Cerebellar nuclear complex (tissue), 1 donor: ENCODE measurements at places on chromosomes 6 and 20.

DNA sequence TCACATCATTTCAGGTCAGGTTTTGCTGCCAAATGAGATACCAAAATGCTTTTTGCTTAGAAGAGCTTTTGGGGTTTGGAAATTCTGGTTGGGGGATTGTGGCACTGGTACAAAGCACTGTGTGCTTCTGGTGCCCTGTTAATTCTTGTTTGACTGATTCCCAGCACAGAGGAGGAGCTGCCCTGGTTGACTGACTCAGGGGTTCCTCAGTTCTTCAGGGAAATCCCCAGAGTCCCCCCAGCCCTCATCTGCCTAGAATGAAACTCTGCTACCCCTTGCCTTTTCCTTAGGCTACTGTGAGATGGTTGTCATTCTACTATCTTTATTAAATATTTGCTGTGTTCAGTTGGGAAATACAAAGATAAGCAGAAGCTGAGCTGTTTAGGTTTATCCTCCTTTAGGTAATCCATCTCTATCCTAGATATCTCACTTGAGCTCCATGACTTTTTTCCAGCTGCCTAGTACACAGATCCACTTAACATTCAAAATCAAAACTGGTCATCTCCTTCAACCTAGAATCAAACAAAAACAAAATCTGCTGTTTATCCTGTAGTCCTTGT is 24.9 kb upstream of the TSPYL1 start:
- DNase-seq, result no peak

- DNase-seq, result no peak
Measured at GRCh38 chr6:160931378-160932310, 59.9 kb upstream of the MAP3K4 start.

- no peak for DNase-seq
Measured at GRCh38 chr6:151763303-151763702, 44.2 kb upstream of the ESR1 start.

- no peak for DNase-seq
Measured at GRCh38 chr20:37259865-37260264, 1.7 kb downstream of the GHRH start.

- no peak for DNase-seq
Measured at GRCh38 chr20:382291-383115, 1.9 kb downstream of the TRIB3 start.

DNA sequence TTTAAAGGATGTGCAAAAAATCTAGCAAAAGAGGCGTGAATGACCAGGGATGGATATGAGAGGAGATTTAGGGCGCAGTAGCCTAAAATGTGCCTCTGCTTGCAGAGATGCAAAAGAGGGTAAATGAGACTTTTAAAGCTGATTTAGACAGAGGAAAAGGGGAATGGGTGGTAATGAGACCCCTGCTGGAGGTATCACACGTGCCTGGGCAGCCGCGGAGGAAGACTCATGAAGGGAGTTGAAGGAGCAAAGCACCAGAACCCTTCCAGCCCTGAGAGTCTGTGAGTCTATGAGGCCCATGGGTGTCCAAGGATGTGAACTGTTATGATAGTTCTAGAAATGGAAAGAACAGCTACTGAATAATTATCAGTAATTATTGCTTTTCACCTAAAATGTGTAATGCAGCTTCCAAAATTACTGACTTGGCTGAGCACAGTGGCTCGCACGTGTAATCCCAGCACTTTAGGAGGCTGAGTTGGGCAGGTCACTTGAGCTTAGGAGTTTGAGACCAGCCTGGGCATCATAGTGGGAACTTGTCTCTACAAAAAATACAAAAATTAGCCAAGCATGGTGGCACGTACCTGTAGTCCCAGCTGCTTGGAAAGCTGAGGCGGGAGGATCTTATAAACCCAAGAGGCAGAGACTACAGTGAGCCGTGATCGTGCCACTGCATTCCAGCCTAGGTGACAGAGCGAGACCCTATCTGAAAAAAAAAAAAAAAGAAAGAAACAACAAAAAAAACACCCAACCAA is 38.2 kb upstream of the TIAM2 start:
- DNase-seq, result no peak

GRCh38 chr6:155909710-155910109 is 454.1 kb upstream of the NOX3 start:
- DNase-seq, result no peak

DNA sequence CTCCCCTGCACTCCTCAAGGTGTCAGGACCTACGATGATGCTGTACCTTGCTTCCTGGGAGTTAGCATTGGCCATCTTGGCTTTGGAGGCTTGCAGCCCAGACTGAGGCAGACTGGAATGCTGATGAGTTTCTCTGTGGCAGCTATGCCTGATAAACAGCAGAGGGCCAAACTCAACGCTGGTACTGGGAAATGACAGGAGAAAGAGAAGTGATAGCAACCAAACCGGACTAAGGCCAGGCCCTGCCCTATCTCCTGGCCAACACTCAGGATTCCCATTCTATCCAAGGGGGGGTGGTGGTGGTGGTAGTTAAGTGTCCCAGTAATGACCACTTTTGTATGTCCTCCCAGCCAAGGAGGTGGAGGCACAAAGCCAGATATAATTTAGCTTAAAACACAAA is 90.0 kb upstream of the DTNBP1 start:
- DNase-seq, result no peak

- DNase-seq, result no peak
Measured at GRCh38 chr6:35468980-35469750, 964 bp downstream of the RPL10A start.

DNA sequence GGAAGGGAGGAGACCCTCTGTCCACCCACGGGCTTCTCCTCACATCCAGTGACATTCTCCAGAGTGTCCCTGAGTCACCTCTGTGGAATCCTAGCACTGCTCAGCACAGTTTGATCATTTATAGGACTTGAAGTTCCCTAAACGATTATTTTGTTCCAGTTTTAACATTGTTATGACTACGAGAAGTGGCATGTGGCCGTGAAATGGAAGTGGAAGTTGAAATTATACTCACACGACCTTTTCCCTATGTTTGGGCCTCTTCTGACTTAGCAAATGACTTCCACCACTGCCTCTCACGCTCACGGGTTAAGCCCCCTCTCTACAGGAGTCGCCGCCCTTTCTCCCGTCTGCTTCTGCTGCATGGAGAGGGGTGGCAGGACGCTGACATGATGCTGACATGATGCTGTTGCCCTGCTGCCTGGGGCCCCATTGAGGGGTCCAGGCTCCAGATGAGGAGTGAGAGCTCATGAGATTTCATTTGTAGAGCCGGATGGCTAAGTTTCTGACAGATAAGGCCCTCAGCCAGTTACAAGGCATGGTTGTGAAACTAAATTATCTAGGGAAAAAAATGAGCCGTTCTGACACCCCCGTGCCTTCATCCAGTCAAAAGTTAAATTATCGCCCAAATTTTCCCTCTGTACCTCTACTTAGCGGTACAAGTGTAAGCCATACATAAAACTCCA is 153.6 kb upstream of the UST start:
- no peak for DNase-seq

GRCh38 chr20:20009784-20010253 is 7.3 kb upstream of the NAA20 start:
- DNase-seq, result no peak

GRCh38 chr6:29797135-29797534 is 30.5 kb upstream of the HLA-G start:
- no peak for DNase-seq

DNA sequence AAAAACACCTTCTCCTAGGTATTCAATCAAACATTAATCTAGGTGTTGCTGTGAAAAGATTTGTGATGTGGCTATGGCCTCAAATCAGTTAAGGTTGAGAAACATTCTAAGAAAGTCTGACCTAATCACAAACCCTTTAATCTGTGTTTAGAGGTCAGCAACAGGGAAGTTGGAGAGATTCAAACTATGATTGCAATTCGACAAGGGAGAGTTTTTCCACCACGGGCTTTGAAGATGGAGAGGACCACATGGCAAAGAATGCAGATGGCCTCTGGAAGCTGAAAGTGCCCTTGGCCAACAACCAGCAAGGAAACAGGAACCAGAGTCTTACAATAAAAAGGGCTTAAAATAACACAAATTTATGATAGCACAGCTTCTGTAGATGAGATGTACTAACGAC is 29.6 kb upstream of the LGSN start:
- DNase-seq, result no peak

- DNase-seq, result no peak
Measured at GRCh38 chr6:90406142-90406794, 109.6 kb upstream of the BACH2 start.

GRCh38 chr6:156875062-156875461 is 97.9 kb downstream of the ARID1B start:
- no peak for DNase-seq

GRCh38 chr20:47066484-47067270 is 172.0 kb downstream of the EYA2 start:
- DNase-seq, result no peak

- DNase-seq, result no peak
Measured at GRCh38 chr6:28462401-28462800, 19.1 kb upstream of the ZSCAN23 start.

DNA sequence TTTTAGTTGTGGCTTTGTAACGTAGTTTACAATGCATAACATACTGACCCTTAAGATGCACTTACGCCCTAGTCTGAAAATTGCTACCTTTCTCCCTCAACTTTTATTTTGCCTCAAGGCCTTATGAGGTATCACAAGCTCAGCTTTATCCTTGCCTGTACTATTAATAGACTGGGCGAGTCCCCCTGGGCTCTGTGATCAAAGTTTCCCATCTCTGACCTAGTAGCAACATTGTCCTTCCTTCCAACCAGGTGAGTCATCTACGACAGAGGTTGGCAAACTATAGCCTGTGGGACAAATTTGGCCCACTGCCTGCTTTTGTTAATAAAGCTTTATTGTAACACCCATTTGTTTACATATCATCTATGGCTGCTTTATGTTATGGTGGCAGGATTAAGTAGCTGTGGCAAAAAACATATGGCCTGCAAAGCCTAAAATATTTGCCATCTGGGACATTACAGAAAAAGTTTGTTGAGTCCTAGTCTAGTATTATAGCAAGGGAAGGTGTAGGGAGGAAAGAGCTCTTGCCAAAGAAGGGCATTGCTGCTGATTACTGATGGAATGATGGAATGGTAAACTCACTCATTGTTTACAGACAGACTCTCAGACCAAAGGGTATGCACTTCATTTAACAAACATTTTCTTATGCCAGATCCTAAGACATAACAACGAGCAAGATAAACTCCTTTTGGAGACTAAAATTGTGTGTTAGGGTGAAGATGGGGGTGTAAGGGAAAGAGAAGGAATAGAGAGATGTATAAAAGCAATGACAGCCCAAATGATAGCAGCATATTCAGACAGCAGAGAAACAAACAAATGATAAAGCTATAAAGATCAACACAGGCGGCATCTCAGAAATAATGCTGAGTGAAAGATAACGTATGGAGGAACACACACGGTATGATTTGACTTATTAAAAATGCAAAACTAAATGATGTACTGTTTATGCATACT is 74.2 kb downstream of the SLC22A23 start:
- DNase-seq, result no peak

GRCh38 chr20:17226410-17227218 is at the start of gene PCSK2:
Gene PCSK2 (plus strand): TSS chr20:17227040. CDS start chr20:17227306, 266 bp downstream.
- peak; percentile 79 for DNase-seq

DNA sequence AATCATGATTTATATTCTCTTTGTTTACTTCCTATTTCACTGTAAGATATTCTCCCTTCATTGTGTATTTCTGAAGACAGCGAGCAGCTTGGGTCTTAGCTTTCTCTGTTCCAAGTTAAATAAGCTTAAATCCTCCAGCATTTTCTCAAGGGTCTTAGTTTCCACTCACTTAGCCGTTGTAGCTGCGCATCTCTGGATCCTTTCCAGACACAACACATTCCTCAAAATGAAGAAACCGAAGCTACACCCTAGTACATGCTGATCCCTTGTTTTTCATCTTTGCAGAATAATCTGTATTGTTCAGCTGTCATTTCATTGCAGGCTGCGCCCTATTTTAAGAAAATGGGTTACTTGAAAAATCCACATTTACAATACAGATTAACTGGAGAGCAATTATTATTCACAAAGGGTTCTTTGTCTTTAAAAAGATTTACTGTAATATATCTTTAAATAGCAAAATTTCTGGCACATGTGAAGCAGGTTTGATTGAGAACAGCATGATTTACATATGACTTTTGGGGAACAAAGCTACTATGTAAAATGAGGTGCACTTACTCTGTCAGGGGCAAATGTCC is 375.8 kb downstream of the QKI start:
- DNase-seq, result no peak

GRCh38 chr20:38278131-38278530 is 17.6 kb upstream of the KIAA1755 start:
- DNase-seq, result no peak

DNA sequence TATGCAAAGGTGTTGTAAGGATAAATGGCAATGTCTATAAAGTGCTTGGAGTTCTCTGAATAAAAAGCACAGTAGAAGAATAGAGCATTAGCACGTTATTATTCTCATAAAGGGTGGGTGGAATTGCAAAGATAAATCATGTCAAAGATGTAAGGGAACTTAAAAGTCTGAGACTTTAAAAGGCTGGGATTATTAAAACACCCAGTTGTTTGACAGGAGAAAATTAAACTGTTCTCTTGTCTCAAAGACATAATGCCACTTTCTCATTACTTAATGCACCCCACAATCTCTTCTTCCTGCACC is 70.4 kb upstream of the PDE10A start:
- DNase-seq, result no peak

- DNase-seq, result no peak
Measured at GRCh38 chr6:5813625-5814027, 193.1 kb downstream of the NRN1 start.

GRCh38 chr20:52983726-52984450 is 11.7 kb downstream of the TSHZ2 start:
- no peak for DNase-seq

GRCh38 chr6:96520171-96521115 is 1.2 kb upstream of the UFL1 start:
- DNase-seq, result no peak

- no peak for DNase-seq
Measured at GRCh38 chr20:62736407-62737071, 27.9 kb downstream of the NTSR1 start.

DNA sequence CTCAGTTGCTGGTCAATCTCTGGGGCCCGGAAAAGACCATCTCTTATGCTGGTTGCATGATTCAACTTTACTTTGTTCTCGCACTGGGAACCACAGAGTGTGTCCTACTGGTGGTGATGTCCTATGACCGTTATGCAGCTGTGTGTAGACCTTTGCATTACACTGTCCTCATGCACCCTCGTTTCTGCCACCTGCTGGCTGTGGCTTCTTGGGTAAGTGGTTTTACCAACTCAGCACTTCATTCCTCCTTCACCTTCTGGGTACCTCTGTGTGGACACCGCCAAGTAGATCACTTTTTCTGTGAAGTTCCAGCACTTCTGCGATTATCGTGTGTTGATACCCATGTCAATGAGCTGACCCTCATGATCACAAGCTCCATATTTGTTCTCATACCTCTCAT is 4.3 kb downstream of the OR2J3 start:
- DNase-seq, result no peak

DNA sequence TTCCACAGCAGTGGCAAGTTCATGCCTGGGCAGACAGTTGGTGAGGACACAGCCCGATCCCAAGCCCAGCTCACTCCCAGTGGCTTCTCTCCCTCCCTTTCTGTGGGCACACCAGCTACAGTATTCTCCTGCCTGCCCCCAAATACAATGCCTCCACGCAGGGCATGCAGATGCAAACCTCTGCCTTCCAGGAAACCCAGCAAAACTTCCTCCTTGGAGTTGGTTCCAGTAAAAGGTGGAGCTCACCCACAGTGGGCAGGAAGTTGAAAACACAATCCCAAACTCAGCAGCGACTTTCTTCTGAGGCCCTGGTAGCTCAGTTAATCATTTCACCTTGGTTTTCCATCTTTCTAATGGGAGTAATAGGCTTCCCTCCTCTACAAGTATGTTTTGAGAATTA is 93.7 kb downstream of the LY86 start:
- DNase-seq, result no peak

GRCh38 chr20:49832632-49833327 is 20.2 kb downstream of the SLC9A8 start:
- no peak for DNase-seq
